ENCODE measurements at places on chromosomes 2 and 18. TPM values are rescaled to one million over a fixed set of nuclear protein-coding genes. Genes with fewer than 3 reads are reported as not detected.

Gene EHBP1
- 176 TPM for total RNA-seq

GRCh38 chr2:12257476-12257875, 459.3 kb upstream of the TRIB2 start:
- DNase-seq = no peak

GRCh38 chr2:208064220-208064961, 39.1 kb upstream of the PLEKHM3 start:
- DNase-seq = no peak

Gene MARCO
- total RNA-seq = 12.4 TPM

DNA sequence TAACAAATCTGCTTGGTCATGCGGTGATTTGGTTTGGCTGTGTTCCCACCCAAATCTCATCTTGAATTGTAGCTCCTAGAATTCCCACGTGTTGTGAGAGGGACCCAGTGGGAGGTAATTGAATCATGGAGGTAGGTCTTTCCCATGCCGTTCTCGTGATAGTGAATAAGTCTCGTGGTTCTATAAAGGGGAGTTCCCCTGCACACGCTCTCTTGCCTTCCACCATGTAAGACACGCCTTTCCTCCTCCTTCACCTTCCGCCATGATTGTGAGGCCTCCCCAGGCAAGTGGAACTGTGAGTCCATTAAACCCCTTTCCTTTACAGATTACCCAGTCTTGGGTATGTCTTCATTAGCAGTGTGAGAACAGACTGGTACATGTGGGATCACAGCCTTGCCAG, 36.7 kb downstream of the TRABD2A start:
- DNase-seq = no peak

Gene ZNF892
- 3.0 TPM for total RNA-seq

Gene ITM2C
- 52.3 TPM for total RNA-seq

- DNase-seq = no peak
These were observed 106.9 kb downstream of the ZNF521 start for GRCh38 chr18:25244924-25245698.

DNA sequence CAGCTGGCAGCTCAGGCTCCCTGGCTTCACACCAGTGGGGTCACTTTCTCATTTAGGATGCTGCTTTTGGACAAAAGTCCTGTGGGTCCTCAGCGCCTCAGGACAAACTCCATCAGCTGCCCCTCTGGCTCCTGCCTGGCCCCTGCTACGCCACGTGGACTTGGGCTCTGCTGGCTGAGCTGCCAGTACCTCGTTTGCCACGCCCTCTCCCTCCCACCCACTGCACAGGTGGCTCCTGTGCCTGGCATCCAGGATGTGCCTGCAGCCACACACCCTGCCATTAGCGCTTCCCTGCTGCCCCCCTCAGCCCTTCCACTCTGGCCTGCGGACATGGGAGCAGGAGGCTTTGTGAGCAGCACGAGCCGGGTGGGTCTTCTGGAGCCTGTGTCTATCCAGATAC, 118.9 kb downstream of the ZNF236 start:
- no peak for DNase-seq

DNA sequence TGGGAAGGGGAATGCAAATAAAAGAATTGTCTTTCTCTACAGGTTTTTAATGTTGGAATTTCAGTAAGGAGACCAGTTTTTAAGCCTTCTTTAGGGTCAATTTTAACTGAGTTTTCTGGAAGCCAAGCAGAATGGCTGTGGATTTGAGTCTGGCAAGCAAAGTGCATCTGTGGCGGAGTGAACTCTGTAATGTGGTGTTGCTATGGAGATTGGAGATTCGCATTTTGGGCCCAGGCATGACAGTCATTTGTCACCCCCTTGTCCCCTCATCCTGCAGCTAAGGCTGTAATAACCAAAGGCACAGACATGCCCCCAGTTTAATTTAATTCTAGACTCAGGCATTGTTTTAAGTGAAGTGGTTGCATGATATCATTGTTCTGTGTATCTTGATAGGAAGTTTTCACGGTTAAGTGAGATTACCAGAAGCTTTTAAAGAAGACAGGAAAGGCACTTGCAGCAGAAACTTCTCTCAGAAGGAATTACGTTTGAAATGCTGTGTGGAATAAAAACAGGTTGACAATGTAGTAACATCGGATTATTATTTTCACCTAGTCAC, 30.6 kb downstream of the ARMC9 start:
- DNase-seq = no peak

Gene TMEM163
- total RNA-seq = 0.40 TPM

- DNase-seq = no peak
These were observed 109.4 kb downstream of the KCTD1 start for GRCh38 chr18:26438980-26439379.
